ENCODE measurements at places on chromosomes 7 and 10.

GRCh38 chr7:48811071-48811470 is 113.3 kb upstream of the CDC14C start:
- DNase-seq, result no peak

GRCh38 chr7:116455009-116455408 is 44.5 kb upstream of the CAV2 start:
- DNase-seq, result no peak

DNA sequence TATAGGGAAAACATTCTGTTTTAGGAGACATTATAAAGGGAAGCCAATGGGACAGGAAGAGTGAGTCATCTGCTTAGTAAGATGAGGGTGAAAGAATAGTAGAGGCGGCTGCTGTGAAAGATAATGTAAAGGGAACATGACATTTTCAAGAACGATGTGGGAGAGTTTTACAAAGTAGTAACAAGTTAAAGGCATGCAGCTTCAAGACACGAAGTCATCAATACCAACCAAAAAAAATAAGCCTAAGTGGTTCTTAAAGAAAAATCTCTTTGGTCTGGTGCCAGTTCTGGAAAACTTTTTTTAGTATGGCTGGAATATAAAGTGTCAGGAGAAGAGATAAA is 6.1 kb downstream of the GSTO1 start:
- no peak for DNase-seq

- DNase-seq, result no peak
These were observed 189.4 kb downstream of the HDAC9 start for GRCh38 chr7:18684916-18685315.

GRCh38 chr7:13312307-13312706 is 624.9 kb downstream of the ARL4A start:
- no peak for DNase-seq

- no peak for DNase-seq
These were observed 24.9 kb upstream of the VSIR start for GRCh38 chr10:71798308-71798624.

DNA sequence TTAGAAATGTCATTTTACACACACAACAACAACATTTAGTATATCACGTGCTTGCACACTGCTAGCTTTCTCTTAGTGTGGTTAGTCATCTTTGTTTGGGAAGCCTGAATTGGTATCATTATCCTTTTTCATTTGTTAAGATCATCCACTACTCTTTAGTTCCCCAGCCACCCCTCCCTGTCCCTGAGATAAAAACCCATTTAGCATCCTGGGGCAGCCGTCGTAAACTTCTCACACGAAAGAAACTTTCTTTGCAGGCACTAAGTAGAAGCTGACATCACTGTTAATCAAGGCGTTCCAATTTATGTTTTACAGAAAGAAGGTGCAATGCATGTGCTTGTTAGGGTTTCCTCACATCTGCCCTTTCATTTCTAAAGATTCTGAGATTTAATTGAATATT is 475.1 kb upstream of the FZD8 start:
- DNase-seq, result no peak

- no peak for DNase-seq
These were observed 118.7 kb downstream of the ICA1 start for GRCh38 chr7:8143151-8143874.

DNA sequence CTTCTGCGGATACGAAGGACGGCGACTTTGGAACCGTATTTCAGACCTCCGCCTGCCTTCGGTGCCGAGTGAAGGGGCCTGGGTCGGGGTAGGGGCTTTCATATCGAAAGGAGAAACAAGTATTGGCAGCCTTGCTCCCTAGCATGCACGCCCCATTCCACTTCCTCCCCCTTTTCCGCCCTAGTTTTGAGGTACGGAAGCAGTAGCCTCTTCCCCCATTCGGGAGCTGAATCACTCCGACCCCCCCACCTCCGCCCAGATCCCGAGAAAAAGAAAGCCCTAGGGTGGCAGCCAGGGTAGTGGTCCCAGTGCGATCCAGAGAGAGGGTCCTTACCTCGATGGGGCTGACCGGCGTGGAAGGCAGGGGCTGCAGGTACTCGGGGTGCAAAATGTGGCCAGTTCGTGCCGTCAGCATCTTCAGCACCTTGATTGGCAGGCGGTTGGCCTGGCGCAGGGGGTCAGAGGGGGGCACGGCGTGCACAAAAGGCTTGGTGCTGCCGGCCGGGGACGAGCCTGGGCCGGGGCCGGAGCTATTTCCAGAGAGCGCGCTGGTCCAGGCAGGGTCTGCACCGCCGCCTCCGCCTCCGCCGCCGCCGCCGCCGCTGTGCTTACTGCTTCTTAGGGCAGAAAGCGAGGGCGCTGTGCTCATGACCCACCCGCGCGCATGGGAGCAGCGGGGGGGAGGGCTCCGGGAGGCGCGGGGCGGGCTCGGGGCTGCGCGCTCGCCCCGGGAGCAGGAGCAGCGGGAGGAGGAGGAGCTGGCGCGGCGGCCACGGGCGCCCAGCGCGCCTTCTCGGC is 594 bp downstream of the ZNF503 start:
- no peak for DNase-seq

- no peak for DNase-seq
These were observed 53.2 kb downstream of the NPY start for GRCh38 chr7:24337180-24337579.

- no peak for DNase-seq
These were observed 649.0 kb downstream of the LRMDA start for GRCh38 chr10:76080451-76080850.

GRCh38 chr10:84727398-84727797 is 399.0 kb downstream of the CCSER2 start:
- DNase-seq, result no peak

- no peak for DNase-seq
These were observed 103.7 kb downstream of the PLXNA4 start for GRCh38 chr7:132472463-132473120.

GRCh38 chr7:16985621-16986020 is 103.8 kb upstream of the AGR3 start:
- no peak for DNase-seq

DNA sequence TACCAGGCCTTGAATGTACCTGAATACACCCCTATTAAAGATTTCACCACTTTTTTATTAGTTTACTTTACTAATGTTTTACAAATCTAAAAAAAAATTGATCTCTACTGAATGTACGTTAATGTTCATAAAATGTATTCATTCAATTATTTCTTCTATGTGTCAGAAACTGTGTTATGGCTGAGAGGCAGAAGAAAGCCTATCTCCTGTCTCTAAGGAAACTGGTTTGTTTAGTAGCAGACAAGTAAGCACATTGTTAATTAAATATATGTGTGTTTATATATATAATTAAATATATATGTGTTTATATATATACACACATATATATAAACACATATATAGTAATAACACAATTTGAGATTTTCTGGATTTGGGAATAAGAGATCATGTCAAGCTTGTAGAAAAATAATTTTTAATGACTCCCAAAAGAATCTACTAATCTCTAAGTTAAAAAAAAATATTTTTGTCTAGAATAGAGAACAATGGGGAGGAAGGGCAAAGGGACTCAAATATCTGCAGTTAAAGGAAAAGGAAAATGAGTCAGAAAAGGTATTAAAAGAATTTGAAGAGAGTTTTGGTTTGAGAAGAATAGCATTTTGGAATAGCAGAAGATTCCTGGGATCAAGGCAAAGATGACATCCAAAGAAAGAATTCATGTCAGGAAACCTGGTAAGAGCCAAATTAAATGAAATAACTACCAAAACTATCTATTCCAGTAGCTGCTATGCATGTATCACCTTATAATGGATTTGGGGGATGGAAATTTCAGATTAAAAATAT is 92.1 kb downstream of the CH25H start:
- no peak for DNase-seq

DNA sequence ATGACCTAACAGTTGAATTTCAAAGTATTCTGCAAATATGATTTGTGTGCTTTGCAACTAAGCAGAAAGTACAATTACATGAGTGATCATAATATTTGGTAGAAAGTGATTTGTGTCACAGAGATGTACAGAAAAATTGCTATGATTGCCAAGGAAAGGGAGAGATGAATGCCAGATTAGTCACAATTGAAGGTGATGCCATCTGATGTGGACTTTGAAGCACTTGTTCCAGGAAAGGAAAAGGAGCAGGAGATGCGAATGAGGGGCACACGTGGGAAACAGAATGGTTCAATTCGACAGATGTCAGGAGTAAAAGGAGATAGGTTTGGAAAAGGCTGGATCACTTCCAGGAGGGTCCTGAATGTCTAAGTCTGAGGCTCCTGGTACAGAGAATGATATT is 153.1 kb upstream of the LAMB4 start:
- no peak for DNase-seq

DNA sequence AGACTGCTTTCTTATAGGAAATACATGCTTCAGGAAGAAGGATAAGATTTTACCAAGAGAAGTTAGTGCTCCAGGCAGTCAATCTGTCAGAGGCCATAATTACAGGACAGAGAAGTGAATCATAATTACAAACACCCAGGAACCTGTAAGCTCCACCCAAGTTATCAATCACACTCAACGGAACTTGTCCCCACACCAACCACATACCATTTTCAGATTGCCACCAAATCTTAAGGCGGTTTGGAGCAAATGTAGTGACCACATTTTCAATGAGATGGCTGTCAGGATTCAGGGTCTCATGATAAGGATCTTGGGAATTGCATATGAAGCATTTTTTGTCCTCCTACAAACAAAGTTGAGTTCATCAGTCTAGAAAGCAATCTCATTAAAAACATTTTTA is 4.8 kb downstream of the LAMB1 start:
- DNase-seq, result no peak

Measured in CD4-positive, alpha-beta T cell treated with Interleukin-12 subunit alpha and Interleukin-12 subunit beta, for 1 hour (primary cell).